ENCODE measurements at places on chromosomes 6 and 20.

DNA sequence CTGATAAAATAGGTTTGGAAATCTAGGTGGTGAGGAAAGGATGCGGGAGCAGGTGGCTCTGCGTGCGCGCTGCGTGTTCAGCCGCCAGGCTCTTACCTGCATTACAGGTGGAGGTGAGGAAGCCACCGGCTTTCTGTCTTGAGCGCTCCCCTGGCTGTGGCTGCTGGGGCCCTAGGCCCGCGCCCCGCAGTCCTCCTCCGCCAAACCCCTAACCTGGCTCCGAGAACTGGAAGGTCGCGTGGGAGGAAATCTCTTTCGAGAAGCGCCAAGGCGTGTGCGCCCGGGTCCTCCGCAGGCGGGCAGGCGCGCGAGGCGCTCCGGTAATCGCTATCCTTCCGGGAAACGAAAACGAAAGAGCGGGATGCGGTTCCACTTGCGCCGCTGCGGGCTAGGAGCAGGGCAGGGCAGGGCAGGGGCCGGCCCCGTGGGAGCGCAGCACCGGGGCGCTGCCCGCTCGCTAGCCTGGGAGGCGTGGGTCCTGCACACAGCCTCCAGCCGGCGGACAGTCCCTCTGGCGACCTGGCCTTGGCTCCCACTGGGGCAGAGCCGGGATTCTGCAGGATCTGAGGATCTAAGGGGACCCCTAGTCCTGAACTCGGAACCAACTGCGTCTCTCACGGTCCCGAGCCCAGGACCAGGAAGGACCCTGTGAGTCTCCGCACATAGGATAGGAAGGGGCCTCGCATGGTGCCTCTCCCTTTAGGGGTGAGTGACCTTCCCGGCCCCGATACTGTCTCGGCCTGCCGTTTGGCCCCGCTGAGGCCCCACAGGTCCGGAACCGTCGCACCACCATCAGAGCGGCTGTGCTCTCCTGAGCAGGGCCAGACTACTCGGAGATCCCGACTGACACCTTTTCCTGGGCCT is at the start of gene ETV7:
ETV7 (minus strand) TSS at position 230 of the 864 bp plus-strand sequence; CDS start at position 102, 128 bp downstream.
- no peak for DNase-seq

DNA sequence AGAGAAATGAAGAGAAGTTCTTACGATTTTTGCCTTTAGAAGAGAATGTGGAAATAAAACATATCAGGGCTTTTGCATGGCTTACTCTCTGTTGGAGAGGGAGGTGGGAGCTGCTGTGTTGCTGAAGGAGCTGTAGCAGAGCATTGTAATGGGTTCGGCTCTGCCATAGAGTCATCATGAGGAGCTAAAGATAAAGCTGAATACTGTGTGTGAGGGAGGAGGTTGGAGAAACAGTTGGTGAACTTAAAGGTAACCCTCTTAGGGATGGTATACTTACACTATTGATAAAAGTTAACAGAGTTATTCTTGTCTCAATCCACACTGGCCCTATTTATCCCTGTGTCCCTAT is 34.8 kb downstream of the CTNNBL1 start:
- no peak for DNase-seq

GRCh38 chr20:52933867-52934266 is 38.3 kb upstream of the TSHZ2 start:
- no peak for DNase-seq

DNA sequence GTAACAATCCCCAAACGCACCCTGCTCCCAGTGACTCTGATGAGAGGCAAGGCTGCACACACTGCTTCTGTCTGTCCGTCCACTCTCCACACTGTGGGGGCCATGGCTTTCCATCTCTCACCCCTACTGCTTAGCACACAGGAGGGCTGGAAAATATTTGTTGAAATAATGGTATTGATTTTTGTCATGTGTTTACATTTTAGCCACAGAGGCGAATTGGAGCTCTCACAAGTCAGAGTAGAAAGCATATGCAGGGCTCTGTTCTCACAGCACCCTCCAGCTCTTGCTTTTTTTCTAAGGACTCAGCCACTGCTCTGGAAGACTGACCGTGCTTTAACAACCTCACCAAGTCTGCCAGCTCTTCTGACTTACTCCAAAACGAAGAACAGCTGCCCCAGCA is 273.8 kb downstream of the GMDS start:
- no peak for DNase-seq

- DNase-seq, result no peak
Observed at GRCh38 chr6:30747300-30747687, 2.9 kb upstream of the IER3 start.

DNA sequence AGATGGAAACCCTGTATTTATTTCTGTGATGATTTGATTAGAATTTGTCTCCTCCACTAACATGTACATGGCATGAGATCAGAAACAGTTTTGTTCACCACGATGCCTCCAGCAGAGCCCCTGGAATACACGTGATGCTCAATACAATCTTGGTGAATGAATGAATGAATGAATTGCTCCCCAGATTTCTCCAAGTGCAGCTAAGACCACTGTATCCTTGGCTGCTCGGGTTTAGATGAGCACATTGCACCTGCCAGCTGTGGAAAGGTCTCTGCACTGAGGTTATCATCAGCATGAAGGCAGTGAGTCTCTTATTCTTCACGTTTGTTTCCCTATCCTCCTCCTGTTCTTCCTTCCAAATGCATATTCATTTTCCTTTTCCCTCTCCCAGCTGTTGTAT is 17.9 kb downstream of the CASS4 start:
- no peak for DNase-seq

GRCh38 chr20:55446301-55446700 is 559.0 kb downstream of the CBLN4 start:
- DNase-seq, result no peak

- no peak for DNase-seq
Observed at GRCh38 chr6:142087950-142088857, 44.5 kb upstream of the GJE1 start.

DNA sequence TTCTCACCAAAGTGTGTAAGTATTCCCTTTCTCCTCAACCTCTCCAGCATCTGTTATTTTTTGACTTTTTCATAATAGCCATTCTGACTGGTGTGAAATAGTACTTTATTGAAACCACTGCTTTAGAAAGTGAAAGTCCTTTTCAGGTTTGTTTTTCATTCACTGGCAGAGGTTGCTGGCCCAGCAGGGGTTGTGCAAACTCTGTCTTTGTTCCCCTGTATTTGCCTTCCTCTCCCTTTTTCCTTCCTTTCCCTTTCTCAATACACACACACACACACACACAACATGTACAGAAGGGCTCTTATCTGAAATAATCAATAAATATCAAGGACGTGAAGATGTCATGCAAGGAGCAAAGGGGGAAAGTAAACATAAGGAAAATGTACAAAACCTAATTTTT is 99.8 kb downstream of the LY86 start:
- DNase-seq, result no peak

GRCh38 chr6:21873562-21873961 is 280.0 kb downstream of the SOX4 start:
- no peak for DNase-seq

- no peak for DNase-seq
Observed at GRCh38 chr20:10508060-10508459, 73.0 kb downstream of the SLX4IP start.

DNA sequence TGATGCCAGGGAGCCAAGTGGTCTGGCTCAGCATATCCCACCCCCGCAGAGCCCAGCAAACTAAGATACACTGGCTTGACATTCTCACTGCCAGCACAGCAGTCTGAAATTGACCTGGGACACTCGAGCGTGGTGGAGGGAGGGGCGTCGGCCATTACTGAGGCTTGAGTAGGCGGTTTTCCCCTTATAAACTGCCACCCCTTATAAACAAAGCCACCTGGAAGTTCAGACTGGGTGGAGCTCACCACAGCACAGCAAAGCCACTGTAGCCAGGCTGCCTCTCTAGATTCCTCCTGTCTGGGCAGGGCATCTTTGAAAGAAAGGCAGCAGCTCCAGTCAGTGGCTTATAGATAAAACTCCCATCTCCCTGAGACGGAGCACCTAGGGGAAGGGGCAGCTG is 19.4 kb downstream of the TINAG start:
- DNase-seq, result no peak

DNA sequence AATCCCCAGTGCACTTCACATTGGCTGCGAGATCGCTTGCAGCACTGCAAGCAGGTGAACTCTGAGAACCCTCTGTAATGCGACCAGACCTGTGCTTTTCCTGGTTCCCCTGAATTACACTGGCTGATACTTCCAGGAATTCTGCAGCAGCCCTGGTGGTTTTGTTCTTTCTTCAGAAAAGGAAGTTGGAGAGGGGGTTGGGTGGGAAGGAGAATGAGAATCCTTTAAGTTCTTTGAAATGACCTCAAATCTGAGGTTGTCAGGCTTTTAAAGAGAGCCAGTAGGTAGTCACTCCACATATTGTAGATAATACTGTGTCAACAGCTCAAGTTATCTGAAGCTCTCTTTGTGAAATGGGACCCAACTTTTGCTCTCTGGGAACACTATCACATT is 62.4 kb downstream of the GCNT2 start:
- no peak for DNase-seq

DNA sequence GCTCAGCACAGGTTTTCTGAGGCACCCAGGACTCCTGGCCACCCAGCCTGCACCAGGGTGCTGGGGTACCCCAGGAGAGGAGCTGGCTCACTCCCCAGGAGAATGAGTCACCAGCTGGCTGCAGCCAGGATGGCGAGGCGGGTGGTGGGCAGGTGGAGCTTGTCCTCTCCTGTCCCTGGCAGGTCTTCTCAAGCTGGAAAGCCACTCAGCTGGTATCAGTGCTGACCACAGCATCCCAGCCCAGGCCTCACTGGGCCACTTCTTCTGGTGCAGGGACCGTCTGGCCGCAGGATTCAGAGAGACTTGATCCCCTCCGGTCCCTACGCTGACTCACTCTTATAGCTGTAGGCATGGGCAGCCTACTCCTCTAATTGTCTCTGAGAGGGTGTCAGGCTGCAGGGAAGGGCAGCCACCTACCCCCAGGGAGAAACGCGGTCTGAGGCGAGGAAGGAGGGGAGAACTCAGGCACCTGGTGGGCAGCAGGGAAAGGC is 22.2 kb downstream of the TFEB start:
- DNase-seq, result no peak

DNA sequence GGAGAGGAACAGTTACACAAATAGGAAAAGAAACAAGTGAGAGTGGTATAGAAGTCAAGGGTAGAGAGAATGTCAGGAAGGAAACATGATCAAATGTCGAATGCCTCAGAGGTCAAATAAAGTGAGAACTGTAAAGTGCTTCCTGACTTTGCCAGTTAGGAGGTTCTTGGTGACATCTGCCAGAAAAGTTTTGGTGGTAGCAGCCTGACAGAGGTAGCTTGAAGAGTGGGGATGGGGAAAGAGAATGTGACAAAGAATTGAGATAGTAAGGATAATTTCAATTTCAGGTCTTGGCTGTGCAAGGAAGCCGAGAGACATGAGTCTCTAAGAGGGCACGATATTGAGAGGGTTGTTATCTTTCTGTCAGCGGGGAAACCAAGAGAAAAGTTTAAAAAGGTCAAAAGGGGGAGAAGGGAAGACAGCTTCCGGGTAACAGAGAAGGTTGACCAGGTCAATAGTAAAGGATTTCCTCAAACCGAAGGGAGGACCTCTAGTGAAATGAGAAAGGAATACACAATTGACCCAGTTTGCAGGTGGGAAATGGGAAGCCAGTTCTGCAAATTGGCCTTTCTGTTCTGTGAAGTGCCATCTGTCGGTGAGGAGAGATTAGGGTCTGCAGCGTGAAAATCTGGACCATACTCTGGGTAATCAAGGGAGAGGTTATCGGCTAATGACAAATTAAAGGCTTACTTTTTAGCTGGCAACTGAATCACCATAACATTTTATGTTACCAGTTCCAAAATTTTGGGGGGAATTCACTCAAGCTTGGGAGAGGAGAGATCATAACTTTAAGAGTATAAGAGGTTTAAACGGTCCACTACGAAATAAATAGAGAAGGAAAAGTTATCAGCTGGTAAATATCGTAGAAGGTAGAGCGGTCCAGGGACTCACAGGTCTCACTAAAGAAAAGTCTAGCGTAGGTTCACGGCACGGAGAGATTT is 973 bp upstream of the BRD2 start:
- no peak for DNase-seq

DNA sequence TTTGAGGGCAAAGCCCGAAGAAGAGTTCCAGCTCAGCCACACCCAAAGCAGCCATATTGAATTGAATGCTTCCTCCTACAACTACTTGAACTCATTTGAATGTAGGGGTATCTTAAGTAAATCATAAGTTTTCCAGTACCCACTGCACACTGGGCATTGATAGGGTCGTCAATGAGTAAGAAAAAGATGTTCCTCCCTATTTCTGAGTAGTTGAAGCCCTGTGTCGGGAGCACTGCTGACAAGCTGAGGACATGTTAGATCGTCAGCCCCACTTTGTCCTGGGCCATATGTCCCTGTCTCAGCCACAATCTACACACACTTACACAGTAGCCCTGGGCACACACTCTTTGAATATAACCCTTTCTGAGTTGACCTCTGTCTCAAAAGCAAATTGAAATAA is 105.7 kb downstream of the ARHGAP18 start:
- DNase-seq, result no peak

DNA sequence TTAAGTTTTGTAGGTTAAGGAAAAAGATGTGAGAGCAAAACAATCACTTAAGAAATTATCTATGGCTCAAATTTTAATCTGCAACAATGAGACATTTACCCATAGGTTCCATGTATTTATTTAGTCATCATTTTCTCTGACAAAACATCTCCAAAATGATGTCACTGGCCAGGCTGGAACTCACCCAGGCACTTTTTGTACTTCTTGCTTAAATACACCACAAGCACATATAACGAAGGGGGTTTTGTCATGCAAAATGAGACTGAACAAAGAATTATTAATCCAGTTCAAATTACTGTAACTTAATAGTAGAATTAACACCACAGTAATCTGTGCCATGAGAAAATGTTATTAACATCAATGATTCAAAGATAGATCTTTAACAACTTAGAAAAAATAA is 200.5 kb downstream of the PTPRK start:
- DNase-seq, result no peak

GRCh38 chr6:16205377-16206144 is 32.8 kb upstream of the GMPR start:
- DNase-seq, result no peak

GRCh38 chr20:38198238-38198861 is 33.3 kb upstream of the TGM2 start:
- no peak for DNase-seq

GRCh38 chr6:164108869-164109769 is 694.6 kb downstream of the QKI start:
- no peak for DNase-seq

GRCh38 chr20:62907384-62908317 is 18.7 kb downstream of the DIDO1 start:
- no peak for DNase-seq

- DNase-seq, result no peak
Observed at GRCh38 chr20:63406617-63407245, 45.6 kb upstream of the CHRNA4 start.

- no peak for DNase-seq
Observed at GRCh38 chr20:56094228-56094627, 88.9 kb upstream of the CBLN4 start.

DNA sequence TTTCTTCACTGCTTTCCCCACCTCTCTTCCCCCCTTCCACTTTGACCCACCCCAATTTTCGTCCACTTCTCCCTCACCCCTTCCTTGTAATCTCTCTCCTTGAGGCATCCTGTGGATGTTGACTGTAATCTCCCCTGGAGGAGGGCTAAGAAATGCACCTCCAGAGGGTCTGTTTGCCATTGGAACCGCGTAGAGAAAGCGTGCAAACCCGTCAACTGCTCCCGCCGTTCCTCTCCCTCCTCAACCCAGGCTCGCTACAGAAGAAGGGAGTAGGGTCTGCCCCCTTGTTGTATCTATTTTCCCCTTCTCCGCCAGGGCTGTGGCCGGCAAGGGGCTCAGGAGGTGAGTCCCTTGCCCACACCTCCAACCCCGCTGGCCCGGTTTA is 502 bp upstream of the HTR1E start:
- DNase-seq, result no peak
